ENCODE measurements at places on chromosomes 3 and 15.

DNA sequence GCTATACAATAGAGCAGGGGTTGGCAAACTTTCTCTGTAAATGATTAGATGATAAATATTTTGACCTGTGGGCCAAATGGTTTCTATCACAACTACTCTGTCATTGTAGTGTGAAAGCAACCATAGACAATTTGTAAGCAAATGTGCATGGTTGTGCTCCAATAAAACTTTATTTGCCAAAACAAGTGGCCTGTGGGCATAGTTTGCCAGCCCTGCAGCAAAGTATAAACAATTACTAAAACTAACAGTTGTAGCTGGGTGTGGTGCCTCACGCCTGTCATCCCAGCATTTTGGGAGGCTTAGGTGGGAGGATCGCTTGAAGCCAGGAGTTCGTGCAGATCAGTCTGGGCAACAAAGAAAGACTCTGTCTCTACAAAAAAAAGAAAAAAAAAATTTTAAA is 61.6 kb downstream of the NBEAL2 start:
- no peak for DNase-seq

GRCh38 chr3:128488991-128489673 is 3.9 kb downstream of the GATA2 start:
- DNase-seq, result peak; percentile 75

- no peak for DNase-seq
Measured at GRCh38 chr3:179677884-179678283, 25.0 kb downstream of the USP13 start.

- no peak for DNase-seq
Measured at GRCh38 chr3:152309535-152310307, 41.0 kb downstream of the MBNL1 start.

- DNase-seq, result no peak
Measured at GRCh38 chr15:101070024-101070423, 150.9 kb downstream of the LRRK1 start.

GRCh38 chr3:119156868-119157267 is 10.9 kb downstream of the TEX55 start:
- DNase-seq, result no peak

GRCh38 chr3:138437281-138437680 is 2.9 kb downstream of the ESYT3 start:
- no peak for DNase-seq

DNA sequence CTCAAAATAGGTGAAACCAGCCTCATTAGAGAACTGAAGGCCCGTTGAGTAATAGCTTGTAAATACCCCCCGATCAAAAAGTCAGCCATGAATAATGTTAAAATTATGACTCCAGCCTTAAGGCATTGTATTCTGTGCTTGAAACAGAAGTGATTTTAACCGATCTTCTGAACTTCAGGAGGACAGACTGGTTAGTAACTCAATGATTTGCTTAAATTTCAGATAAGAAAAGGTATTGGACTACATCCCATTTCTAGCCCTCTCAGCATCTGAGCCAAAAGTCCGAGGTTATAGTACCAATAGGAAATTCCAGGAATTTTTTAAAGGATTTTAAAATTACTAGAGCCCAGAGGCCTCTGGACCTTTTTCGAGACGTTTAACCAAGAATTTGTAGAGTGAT is 67.7 kb upstream of the FGF12 start:
- DNase-seq, result no peak

DNA sequence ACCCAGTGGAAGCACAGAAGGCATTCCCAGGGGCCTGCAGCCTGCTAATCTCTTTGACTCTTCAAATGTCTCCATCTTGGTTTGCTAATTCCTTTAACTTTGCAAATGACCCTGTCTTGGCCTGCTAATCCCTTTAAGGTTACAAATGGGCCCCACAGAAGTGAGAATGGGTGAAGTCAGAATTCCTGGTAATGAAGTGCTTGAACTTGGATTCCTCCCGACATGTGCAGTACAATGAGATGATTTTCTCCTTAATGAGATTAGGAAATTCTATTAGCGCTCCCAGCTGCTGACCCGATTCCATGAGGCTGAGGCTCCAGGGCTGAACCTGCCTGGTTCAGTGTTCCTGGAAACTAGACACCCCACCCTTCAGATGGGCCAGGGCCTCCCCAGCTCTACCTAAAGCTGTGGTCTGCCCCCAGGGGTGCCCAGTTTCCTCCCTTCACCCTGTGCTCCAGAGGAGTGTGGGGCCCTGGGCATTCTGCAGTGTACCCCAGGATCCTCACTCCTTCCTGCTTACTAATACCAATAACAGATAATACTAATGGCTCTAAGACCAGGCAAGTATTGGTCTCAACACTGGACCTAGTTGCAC is 47.4 kb downstream of the SCN5A start:
- DNase-seq, result no peak

DNA sequence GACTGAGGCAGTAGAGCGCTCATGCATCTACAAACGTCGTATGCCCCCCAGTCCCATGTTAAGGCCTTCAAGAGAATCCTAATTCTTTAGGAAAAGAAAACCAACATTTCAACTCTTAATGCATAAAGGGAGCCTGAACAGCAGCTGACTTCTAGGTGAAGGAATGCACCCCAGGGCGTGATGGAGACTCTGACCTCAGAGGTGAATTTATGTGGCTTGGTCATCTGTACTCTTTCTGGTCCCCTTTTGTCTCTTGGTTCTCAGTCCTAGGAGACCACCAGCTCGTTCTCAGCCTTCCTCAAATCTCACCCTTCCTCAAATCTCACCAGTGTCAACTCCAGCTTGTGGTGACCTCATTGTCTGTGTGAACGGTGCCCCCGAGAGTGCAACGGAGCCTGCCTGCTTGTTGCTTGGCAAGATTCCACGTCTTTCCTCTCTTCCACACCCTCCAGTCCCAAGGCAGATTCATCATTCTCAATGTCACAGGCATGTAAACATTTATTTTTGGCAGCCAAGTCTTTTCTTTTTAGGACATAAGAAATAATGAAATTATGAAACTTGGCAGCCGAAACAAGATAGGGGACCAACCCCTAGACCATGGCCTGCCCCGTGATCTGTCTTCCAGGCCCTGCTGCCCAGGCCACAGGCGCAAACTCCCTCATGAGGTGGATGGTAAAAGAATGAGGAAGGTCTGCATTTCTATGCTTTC is 166.2 kb downstream of the ADAMTS17 start:
- no peak for DNase-seq

DNA sequence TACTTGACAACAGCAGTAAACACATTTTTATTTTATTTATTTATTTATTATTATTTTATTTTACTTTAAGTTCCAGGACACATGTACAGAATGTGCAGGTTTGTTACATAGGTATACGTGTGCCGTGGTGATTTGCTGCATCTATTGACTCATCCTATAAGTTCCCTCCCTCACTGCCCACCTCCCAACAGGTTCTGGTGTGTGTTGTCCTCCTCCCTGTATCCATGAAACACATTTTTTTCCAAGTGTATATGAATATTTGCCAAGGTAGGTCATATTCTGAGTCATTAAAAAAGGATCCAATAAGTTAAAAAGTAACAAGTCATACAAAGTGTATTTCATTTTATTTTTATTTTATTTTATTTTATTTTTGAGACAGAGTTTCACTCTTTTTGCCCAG is 567.3 kb upstream of the KCNMB2 start:
- DNase-seq, result no peak

DNA sequence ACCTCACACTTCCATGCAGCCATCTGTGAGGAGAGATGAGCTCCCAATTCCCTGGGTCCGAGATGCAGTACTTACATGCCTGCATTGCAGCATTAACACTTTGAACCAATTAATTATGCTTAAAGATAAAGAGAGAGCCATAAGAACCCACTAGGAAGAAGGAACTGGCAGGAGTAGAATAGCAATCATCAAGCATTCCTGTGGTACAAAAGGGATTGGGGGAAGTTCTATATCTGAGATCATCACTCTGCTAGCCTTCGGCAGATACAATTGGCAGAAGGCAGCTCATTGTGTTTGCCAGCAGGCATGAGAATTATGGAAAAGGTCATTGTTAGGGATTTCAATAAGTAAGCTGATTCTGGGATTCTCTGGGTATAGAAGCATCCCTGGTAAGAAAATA is 891.4 kb downstream of the NTRK3 start:
- no peak for DNase-seq

DNA sequence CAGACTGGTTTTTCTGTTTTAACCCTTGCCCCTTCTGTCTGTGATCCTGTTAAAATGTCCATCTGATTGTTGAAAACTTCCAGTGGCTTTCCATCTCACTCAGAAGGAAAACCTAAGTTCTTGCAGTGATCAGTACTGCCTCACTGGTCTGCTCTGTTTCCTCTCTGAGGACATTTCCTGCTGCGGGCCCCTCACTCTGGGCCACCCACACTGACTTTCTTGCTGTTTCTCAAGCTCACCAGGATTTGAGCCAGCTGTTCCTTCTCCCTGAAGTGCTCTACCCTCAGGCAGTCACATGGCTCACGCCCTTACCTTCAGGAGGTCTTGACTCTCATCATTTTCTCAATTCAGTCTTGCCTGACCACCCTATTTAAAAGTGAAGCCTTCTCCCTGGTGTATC is 1.8 kb downstream of the GRK7 start:
- DNase-seq, result no peak

- no peak for DNase-seq
Measured at GRCh38 chr3:172084871-172085556, 45.6 kb downstream of the FNDC3B start.

DNA sequence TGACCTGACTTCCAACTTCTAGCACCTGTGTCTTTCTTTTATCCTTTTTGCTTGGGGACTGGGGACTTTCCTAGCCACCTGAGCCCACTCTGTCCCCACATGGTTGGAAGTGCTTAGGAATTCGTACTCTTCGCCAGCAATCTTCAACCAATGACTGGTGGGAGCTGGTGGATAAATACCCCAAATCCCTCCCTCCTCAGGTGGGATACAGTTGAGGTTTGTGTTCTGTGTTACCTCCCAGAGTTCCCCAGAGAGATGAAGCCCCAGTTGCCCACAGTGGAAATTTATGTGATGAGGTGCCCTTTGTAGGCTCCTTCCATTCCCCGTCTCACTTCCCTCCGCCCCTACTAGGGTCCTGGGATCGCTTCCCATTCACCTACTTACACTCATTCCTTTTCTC is 40.1 kb upstream of the CFAP161 start:
- DNase-seq, result no peak

GRCh38 chr15:34436956-34437442 is 609 bp downstream of the GOLGA8A start:
- no peak for DNase-seq

- DNase-seq, result no peak
Measured at GRCh38 chr15:69357773-69358771, 56.1 kb upstream of the KIF23 start.

- DNase-seq, result no peak
Measured at GRCh38 chr3:37494216-37494615, 319.8 kb upstream of the LRRFIP2 start.

GRCh38 chr3:170584585-170585007 is 1.3 kb downstream of the SLC7A14 start:
- no peak for DNase-seq

GRCh38 chr3:193831495-193832455 is 238.8 kb downstream of the OPA1 start:
- peak; percentile 63 for DNase-seq

GRCh38 chr3:95044101-95044500 is 981.2 kb downstream of the NSUN3 start:
- DNase-seq, result no peak

- no peak for DNase-seq
Measured at GRCh38 chr3:121809249-121809648, 25.6 kb downstream of the IQCB1 start.

GRCh38 chr3:45950686-45951600 is 7.7 kb downstream of the CXCR6 start:
- no peak for DNase-seq

DNA sequence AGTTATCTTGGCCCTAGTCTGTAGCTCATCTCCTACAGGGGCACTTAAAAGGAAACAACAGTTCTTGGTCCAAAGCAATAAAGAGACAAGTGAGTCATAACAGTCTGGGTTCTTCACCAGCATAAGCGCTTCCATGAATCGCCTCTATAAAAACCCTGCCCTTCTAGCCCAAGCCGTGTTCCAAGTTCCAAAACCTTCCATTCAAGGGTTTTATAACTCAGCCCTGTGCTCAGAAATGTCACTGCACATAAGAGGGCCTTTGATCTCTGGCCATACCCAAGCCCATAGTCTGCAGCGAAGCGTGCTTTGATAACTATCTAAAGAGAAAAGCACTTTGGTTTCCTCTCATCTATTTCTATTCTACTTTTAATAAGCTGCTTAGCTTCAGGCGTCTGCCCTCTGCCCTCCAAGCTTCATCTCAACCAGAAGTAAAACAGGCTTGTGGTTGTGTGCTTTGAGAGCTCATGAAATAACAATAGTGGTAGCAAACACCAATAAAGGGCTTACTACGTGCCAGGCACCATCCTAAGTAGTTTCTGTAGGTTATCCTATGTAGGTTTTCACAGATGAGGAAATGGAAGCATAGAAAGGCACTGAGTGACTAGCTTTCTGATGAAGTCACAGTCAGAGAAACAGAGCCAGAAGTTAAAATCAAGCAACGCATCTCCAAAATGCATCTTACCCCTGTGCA is 64.0 kb upstream of the AKAP13 start:
- DNase-seq, result no peak

DNA sequence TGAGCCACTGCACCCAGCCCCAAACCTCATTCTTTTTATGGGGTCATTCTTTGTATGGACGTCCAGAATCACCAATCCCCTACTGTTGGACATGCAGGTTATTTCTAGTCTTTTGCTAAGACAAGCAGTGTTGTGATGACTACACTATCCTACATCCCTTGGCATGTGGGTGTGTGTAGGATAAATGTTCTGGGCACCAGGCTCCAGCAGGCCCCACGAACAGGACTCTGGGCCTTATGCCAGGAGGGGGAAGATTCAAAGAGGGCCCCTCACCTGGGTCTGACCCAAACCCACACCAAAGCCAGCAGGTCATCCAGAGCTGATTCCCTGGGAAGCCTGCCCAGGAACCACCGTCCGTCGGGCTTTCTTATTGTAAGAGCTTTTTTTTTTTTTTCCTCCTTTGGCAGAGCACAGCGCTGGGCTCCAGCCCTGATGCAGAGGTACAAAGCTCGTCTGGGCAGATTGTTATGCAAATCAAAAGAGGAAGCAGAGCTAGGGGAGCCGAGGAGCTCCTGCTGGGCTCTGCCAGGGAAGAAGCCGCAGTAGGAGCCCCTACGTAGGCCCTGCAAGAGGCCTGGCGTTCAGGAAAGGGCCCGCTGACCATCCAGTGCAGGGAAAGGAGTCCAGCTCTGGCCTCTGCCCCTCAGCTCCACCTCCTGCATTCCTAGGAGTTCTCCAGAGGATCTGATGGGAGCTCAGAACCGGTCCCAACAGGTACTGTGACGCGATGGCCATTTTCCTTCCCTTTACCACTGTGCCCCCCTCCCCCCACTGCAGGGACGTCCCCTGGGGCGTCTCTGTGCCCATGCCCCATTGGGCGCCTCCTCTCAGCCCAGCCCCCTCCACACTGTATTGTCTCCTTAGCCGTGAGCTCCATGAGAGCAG is 29.0 kb upstream of the FURIN start:
- no peak for DNase-seq

GRCh38 chr15:33132233-33132580 is 62.3 kb downstream of the FMN1 start:
- DNase-seq, result no peak
